ENCODE measurements at places on chromosomes 16 and 17.

GRCh38 chr17:35142467-35142796, 329 bp upstream of the NLE1 start:
- DNase-seq = no peak

DNA sequence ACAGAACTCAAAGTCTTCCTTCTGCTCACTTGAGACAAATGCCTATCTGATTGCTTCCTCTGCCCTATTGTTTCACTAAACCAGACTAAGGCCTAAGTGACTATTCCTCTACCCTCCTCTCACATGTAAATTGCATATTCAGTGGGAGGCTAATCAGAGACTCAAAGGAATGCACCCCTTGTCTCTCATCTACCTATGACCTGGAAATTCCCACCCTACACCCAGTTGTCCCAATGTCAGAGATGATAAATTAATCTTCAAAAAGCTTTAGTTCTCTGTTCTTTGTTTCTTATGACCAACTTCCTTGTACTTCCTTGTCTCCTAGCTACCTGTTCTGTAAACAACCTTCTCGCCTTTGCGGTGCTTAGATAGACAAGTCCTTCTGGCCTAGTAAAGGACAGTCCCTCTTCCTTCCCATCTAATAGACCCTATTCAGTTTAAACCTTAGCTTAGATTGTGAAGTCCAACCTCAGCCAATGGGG, 76.0 kb downstream of the EMP2 start:
- no peak for DNase-seq

- no peak for DNase-seq
Measured at GRCh38 chr16:49639739-49640431, 216.0 kb downstream of the ZNF423 start.

GRCh38 chr17:58632324-58633314, 59.2 kb downstream of the TEX14 start:
- DNase-seq = no peak

GRCh38 chr17:65208717-65209116, 71.5 kb downstream of the RGS9 start:
- no peak for DNase-seq

- DNase-seq = no peak
Measured at GRCh38 chr17:68581863-68582645, 19.1 kb downstream of the FAM20A start.

DNA sequence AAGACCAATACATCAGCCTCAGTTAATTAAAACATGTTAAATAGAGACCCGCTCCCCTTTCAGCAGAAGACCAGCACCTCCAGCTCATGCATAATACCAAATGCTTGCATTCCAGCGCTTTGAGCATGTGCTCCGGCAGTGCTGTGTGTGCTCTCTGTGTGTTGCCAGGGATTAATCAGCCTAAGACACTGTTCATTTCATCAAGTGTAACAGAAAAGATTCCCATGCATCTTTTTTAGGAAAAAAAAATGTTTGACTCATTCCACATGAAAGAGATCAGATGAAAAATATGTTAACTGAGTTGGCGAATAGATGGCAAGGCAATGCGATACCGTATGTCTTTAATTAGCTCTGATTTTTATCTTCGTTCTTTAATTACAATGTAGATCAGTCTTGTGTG, 187.6 kb downstream of the RPTOR start:
- no peak for DNase-seq

- no peak for DNase-seq
Measured at GRCh38 chr16:78768718-78769117, 669.3 kb downstream of the WWOX start.

DNA sequence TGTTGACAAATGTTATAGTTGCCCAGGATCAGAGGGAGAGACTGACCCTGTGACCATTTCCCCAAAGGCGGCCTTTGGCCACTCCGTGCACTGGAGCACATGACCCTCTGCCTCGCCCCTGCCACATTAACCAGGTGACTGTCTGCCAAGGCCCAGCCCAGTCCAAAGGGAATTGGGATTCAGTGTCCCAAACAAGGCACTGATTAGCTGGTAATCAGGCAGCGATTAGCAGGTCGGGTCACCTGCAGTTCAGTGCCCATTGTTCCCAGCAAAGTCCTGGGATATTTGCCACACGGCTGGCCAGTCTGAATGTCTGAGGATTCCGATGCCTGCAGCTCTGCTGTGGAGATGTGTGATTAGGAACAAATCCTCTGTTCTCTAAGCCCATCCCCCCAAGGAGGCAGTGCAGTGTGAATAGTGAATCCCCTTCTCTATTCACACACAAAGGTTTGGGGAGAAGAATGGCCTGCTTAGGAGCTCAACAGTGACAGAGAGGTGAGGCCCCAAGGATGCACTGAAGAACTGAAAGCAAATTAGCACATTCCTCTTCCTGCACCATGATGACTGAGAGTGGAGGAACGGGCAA, 123.1 kb upstream of the MAF start:
- DNase-seq = no peak

GRCh38 chr17:79242873-79243602, 168.4 kb downstream of the ENGASE start:
- DNase-seq = peak; percentile 28

DNA sequence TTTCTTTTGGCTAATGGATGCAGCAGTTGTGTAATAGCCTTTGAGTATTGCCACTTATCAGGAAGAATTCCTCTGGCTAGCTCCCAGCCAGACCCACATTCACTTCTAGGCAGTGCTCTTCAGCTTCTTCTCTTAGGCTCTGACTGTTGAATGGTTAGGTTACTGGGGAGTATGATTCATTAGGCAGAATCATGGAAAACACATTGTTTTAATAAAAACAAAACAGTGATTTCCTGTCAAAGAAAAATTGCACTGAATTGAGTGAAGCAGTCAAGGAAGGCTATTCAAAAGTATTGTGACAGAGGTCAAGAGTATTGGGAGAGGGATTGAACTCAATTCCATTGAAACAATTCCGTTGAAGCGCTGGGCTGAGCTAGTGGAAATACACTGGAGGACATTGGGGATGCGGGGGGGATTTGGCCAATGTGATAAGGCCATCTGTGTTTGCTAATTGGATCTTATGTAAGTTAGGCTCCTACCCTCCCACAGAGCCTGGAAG, 68.0 kb downstream of the CNTNAP4 start:
- no peak for DNase-seq

- DNase-seq = no peak
Measured at GRCh38 chr16:72536723-72537435, 364.9 kb upstream of the PMFBP1 start.

Data from H54 (cell line).